HCEC 1CT (cell line): ENCODE measurements at places on chromosomes 3 and 15.

DNA sequence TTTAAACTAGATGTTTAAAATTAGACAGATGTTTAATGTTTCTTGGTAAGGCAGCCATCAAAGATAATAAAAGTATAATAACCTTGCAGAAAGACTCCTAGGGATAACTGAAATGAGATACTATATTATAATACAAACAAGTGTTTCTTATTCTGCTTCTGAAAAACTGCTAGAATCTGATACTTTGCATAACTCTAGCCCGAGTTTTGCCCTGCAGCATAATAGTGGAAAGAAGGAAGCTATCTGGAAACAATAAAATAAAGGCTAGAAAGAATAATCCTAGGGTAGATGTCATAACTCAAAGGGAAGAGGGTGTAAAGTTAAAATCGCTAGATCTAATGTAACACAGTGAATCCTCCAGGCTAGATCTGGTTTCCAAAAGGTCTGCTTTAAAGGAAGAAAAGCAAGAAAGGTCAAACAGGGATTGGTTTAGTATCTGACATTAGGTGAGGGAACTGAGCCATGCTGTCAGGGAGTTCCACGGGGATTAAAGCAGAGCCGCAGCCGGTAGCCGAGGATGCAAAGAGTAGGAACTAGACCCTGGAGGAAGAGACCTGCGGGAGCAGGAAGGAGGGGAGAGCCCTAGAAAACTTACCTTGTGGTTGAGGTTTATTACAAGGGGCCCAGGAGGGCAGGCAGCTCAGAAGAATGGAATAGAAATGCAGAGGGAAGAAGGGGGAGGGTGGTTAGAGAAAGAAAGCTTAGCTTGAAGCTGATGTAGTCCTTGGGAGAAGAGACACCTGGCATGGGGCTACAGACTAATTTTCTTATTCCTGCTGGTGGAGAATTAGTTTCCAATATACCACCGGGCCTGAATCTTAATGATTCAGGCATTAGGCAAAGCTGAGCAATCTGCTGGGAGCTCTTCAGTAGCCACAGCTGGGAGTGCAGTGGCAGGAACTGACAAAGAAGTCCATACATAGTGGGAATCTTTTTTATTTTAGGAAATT lies 46.1 kb upstream of the TUSC7 start:
- DNase-seq, result no peak

DNA sequence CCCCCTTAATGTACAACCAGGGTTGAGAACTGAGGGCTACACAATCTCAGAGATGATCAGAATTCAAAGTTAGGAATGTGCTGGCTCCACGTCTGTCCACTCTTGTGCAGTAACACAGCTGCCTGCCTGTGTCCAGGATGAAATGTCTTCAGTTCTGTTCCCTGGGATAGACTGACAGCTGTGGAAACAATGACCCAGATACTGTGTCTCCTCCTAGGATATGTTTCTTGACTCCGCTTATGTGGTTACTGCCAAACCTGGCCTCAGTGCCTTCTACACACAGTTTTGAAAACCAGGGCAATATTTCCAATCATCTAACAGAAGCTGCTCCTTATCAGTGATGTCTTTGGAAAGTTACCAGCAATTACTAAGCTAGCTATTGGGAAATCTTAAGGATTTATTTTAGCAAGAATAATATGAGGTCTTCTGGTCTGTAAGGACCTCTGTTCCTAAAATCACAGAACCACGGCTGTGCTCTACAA lies 67.6 kb downstream of the NOX5 start:
- DNase-seq, result peak; percentile 42

GRCh38 chr15:41417418-41418195 lies 712 bp downstream of the RTF1 start:
- peak; percentile 36 for DNase-seq

- DNase-seq, result no peak
These were observed 19.3 kb downstream of the SLC51A start for GRCh38 chr3:196235452-196236122.

DNA sequence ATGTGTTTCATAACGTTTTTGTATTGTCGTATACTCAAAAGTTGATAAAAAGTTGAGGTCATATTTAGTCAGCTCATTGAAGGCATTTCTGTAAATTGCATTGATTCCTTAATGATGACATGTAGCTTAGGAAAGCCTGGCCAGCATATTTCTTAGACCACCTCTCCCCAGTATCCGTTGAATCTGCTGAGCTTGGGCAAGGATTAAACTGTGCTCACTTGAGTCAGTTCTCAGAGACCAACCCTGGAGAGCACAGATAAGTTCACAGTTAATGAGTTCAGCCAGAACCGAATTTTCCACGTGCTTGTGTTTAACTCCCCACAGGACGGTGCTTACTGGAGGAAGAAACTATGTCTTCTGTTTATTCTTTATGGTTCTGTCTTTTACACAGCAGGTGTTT lies 132.7 kb downstream of the SLC25A26 start:
- peak; percentile 60 for DNase-seq
